ENCODE measurements at places on chromosomes 2 and 18.
A peak's percentile ranks its signal among the peaks of the same experiment; 100 is the strongest.

- no peak for DNase-seq
These were observed 840 bp upstream of the PSD4 start for GRCh38 chr2:113172721-113173541.

DNA sequence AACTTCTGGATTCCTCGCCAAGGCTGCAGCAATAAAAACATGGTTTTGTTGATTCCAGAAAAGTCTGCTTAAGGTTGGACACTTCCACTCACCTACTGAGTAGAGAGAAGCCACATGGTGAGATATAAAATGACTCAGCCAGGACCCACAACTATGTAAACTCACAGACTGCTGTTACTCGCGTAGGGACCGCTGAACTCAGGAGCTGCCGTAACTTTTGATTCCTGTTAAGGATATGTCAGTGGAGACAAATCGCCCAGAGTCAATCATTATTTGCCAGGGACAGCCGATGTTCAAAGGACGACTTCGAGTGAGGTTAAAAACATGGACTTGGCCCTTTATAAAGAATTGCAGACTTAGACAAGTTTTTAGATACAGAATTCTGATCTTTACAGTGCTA lies 25.6 kb downstream of the CYB5A start:
- DNase-seq = no peak

DNA sequence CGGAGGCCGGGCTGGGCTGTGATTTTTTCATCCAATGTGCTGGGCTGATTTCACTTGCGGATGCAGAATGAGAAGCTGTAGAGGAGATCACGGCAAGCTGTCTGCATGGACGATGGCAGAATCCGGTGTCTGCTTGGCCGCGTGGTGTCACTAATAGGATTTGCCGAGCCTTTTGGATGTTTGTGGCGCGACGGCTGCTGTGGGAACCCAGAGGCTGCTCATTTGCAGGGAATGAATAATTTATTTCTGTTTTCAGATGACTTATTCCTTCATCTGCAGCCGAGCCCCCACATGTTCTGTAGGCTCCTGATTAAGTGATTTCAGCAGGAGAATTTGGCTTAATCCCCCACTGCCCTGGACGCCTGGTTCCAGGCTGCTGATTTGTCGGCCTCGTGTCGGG lies 62.6 kb downstream of the ODC1 start:
- no peak for DNase-seq

DNA sequence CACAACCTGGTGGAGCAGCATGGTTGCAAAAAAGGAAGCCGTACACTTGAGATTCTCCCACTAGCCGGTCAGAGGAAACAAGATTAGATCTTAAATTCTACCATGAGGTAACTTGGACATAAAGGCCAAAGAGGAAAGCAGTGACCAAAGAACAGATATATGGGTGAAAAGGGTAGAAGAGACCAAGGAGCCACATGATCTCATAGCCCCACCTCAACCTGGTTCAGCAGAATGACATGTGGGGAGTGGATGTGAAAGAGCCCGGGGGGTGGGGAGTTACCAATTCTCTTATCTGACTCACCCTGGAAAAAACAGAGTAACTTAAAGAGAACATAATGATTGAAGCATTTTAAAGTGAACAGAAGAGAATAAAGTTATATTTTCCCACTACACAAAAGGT lies 683.0 kb downstream of the DSC3 start:
- DNase-seq = no peak

GRCh38 chr18:75341897-75342296 lies 85.6 kb downstream of the SMIM21 start:
- no peak for DNase-seq

DNA sequence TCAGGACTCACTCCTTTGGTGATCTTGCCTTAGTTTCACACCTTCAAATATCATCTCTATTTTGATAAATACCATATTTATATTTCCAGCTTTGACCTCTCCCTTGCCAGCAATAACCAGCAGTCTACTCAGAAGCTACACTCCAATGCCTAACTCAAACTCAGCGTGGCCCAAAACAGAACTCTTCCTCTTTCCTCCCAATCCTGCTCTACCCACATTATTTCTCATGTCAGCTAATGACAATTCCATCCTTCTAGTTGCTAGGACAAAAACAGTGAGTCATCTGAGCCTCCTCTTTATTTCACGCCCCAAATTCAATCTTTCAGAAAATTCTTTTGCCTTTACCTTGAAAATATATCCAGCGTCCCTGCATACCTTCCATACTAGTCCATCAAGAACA lies 23.5 kb downstream of the CYRIA start:
- no peak for DNase-seq

DNA sequence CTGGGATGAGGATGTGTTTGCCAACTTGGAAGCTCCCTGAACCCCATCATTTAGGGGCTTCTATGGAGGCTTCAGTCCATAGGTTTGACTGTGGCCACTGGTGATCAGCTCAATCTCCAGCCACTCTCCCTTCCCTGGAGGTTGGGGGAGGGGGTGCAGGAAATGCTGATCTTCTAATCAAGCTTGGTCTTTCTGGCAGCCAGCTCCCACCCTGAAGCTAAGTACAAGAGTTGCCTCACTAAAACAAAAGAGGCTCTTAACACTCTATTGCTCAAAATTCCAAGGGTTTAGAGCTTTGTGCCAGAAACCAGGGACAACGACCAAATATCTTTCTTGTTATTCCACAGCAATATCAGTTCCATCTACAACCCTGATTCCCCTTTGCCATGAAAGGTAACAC lies 19.4 kb upstream of the MPPE1 start:
- DNase-seq = no peak

GRCh38 chr2:182631299-182631698 lies 84.8 kb upstream of the DNAJC10 start:
- DNase-seq = no peak

DNA sequence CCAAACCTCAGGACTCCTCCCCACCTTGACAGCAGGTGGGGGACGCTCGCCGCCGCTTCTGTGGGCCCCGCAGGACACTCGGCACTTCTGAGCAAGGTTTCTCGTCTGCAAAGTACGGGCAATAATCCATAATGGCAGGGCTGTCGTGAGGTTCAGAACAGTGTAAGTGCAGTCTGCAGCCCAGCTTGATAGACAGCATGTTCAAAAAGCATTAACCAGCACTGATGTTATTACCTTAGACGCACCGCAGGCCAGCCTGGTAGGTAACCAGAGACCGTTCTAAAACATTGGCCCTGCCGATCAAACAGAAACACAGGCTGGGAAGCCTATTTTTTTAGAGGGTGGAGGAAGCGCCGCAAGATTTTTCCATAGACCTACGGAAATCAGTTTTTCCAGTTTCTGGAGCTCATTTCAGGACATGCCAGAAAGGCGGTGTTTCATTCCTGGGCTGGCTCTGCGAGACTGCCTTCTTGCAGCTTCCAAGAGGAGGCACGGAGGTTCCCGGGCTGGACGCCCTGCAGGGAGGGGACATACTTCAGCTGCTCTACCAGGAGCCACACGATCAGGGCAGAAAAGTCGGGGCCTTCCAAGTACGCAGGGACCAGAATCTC lies 148.7 kb downstream of the TPO start:
- DNase-seq = no peak

DNA sequence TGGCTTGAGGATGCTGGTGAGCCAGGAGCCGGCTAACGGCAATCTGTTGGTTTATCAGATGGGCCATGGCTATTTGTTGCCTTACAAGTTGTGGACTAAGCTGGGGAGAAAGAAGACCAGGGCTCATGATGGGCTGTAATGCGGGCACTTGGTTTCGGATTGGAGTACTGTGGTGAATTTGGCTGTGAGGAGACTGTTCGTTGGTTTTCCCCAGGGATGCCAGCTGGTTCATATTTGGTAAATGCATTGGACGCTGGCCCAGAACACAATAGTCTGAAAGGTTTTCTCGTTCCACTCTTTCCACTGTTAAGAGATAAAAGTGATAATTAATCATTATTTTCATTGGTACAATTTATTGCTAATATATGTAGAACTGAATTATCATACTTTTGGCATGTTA lies 108.9 kb downstream of the SATB2 start:
- no peak for DNase-seq

GRCh38 chr2:227388537-227389011 lies 825 bp upstream of the SCYGR1 start:
- no peak for DNase-seq

DNA sequence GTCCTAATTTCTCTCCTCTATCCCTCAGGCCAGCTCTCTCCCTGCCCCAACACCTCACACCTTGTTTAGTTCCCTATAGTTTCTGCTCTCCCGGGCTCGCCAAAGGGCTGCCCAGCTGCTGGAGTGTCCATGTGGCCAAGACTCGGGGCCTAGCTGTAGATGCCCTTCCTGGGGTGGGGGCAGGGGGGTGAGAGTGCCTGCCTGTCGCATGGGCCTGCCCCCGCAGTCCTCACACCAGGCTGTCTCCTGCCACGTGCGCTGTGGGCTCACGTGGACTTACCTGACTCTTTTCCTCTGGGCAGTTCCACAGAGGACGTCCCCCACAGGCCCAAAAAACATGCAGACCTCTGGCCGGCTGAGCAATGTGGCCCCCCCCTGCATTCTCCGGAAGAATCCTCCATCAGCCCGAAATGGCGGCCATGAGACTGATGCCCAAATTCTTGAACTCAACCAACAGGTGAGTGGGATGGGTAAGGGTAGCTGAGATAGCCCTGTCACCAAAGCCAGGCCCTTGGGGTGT lies 7.4 kb upstream of the TMEM214 start:
- no peak for DNase-seq

DNA sequence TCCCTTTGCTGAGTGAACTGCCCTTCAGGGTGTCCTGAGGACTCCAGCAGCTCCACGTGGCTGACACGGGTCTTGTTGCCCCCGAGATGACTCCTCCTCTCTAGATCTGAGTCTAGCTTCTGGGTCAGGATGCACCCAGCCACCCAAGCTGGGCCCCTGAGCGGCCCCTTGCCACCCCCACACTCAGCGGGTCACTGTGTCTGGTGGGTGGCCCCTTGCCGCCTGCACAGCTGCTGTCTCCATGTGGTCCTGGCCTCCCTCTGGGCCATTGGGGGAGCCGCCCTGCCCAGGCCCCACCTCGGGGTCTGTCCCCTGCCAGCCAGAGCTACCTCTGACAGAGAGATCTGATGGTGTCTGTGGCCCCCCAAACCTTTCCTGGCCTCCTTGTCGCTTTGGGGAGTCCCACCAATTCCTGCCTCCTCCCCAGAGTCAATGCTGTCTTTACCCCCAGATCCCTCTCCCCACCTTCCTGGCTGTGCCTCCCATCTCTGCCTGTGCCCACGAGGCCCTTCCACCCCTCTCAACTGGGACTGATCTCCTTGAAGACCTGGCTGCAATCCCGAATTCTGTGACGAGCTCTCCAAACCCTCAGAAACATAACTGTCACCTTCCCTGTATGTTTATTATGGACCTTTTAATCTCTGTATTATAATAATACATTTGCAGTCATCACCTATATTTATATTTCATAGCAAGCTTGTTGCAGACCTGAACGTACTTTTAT lies 46.5 kb downstream of the TWIST2 start:
- DNase-seq = no peak

DNA sequence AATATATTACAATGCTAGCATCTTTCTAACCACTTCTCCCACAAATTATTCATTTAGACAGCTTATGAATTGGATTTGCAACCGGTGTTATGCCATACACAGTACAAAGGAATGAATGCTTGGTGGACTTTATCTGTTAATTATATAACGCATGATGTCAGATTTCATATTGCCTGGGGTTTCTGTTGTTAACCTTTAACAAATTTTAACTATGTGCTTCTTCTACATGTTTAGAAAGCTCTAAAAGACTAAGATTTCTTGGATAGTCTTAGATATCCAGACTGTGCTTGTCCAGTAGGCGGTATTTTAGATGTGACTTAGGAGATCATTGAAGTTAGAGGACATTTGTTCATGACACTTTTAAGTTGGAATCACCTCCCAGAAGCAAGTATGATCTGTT lies 976.3 kb downstream of the TMEM182 start:
- no peak for DNase-seq

DNA sequence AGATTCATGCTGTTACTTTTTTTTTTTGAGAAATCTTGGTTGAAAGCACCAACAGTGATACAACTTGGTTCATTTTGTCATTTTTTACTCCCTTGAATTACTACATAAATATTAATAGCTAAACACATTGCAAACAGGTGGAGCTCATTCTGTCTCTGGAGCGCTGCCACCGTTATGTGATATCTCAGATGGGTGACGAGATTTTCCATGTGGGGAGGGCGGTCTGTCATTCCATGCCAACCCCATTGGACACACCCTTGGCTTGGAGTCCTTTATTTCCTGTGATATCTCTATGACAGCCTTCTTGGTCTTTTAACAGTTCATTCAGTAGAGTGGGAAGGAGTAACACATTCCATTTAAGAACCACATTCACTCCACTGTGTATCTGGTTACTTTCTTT lies 794.8 kb downstream of the SATB2 start:
- no peak for DNase-seq

DNA sequence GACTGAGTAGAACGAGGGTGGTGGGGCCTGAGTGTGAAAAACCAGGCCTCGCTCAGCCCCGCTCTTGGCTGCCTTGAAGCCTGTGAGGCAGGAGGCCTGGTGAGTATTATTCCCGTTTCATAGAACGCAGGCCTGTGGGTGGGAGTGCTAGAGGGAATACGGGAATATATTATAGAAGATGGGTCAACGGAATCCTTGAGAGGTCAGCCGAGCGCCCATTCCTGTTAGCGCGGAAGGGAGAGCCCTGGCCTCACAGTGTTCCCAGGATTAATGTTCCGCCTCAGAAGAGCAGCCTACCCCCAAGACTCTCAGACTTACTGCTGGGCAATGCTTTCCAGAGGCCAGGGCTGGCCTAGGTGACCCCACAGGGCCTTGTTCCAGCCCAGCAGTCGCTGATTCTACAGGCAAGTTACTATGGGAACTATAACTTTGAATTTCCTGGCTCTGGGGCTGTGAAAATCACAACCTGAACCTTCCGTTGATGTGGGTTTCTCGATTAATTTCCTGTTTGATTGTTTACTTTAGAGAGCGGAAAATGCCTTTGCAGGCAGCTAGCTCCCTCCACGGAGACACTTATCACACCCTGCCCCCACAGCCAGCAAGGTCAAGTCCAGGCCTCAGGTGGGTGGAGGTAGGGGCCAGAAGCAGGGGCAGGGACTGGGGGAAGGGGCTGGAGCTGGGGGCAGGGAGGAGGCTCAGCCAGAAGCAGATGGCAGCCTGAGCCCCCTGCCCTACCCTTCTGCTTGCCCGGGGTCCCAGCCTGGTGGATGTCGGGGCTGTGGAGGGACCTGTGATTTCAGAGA lies 108.3 kb downstream of the SMAD7 start:
- no peak for DNase-seq

- no peak for DNase-seq
These were observed 240.3 kb upstream of the CELF4 start for GRCh38 chr18:37805773-37806404.

DNA sequence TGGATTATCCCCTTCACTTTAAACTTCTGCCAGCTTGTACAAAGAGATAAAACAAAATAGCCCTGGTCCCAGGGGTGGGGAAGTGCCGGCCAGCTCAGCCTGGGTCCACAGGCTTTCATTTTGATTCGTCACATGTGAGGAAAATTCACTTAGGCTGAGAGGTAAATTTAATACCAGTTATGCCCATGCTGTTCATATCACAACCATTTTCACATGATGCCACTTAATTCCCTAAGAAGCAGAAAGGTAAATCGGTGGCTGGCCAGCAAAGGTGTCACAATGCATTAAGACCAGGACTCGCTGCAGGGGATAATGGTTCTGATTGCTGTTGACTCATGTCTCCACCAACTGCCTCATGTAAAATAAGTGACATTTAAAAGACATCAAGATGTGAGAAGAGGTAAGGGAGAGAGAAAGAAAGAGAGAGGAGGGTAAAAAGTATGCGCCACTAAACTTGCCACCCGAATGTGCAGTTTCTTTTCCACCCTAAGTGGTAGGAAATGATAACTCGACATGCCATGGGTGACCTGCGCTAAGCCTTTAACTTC lies 261.0 kb upstream of the SIX3 start:
- peak; percentile 7 for DNase-seq

GRCh38 chr2:226300196-226300886 lies 499.3 kb downstream of the IRS1 start:
- no peak for DNase-seq

- no peak for DNase-seq
These were observed 26.7 kb downstream of the RAB1A start for GRCh38 chr2:65103013-65103715.
